ENCODE measurements at places on chromosomes 7 and 10. TPM values are rescaled to one million over a fixed set of nuclear protein-coding genes. Genes with fewer than 3 reads are reported as not detected.

Gene FANK1
- total RNA-seq, result 3.5 TPM

Gene COL26A1
- not detected for total RNA-seq

Gene MRC1
- 8.1 TPM for total RNA-seq

Gene GPER1
- total RNA-seq, result 8.3 TPM

Gene EXOC4
- total RNA-seq, result 154 TPM

Gene LRIT1
- total RNA-seq, result not detected

Gene METTL27
- total RNA-seq, result 20.4 TPM

DNA sequence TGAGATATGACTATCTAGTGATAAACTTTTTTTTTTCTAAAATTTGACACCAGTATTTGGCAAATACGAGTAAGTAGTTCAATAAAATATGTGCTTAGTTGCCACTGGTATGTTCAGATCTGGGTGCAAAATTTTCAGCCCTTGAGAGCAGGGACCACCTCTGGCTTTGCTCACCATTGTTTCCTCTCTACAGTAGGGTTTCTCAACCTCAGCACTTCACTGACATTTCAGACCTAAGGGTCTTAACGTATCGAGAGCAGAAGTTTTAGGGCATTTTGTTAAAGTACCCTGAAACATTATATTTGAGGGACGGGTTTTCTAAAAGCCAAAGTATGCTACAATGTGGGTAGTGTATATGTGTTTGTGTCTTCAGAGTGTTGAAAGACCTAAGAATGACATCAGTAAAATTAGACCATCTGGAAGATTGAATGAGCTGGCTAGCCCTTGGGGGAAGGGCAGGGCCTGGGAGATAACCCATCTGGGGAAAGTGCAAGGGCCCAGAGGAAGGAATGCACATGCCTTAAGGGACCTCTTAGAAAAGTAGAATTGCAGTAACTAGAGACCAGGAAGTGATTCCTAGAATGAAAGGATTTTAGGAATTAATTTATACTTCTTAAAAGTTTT, 11.8 kb downstream of the BZW2 start:
- H3K36me3 ChIP-seq, result no peaks in the 10 kb centered on the region
- DNase-seq, result no peak
- peaks cover 11% of the 10 kb centered on the region for H3K4me1 ChIP-seq
- H3K27me3 ChIP-seq, result no peaks in the 10 kb centered on the region

DNA sequence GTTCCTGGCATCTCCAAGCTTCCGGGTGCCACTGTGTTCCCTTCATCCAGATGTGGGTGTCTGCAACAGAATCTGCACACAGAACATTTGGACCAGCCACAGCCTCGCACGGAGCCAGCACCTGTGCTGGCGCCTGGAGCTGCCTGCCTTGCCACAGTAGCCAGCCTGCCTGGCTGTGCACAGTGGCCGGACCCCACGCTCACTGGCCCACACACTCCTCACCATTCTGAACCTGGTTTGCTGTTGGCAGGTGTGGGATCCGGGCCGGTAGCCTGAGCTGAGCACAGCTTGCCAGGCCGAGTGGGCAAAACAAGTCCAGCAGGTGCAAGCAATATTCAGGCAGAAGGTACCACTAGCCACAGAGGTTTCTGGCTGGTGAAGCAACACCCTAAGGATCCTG, 7.6 kb upstream of the KLHL7 start:
- no peaks in the 10 kb centered on the region for H3K27me3 ChIP-seq
- no peak overlapping the region for H3K27ac ChIP-seq
- no peaks in the 10 kb centered on the region for H3K36me3 ChIP-seq
- H3K4me1 ChIP-seq, result no peaks in the 10 kb centered on the region
- DNase-seq, result no peak

GRCh38 chr10:636016-636730, 53.3 kb downstream of the DIP2C start:
- DNase-seq, result no peak
- no peak overlapping the region for H3K27ac ChIP-seq

GRCh38 chr7:115749924-115750323, 280.6 kb downstream of the TFEC start:
- H3K27ac ChIP-seq, result no peak overlapping the region
- no peak overlapping the region for H3K4me3 ChIP-seq
- no peaks in the 10 kb centered on the region for H3K36me3 ChIP-seq
- DNase-seq, result no peak
- no peaks in the 10 kb centered on the region for H3K4me1 ChIP-seq

DNA sequence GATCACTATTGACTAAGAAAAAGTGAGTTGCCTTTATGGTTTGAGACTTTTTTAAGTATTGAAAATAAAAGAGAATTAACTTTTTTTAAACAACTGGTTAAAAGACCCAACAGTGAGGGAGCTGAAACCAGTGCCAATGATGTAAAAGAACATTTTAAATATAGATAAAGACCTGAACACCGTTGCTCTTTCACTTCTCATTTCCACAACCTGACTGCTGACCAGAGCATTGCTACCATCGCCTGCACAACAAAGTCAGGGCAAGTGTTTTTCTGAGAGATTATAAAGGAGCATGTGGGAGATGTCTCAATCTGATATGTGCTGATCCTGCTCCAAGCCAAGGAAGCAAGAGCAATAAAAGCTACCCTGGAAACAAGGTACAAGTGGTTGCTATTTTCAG, 34.7 kb downstream of the IMMP2L start:
- no peak overlapping the region for H3K4me3 ChIP-seq
- no peaks in the 10 kb centered on the region for H3K36me3 ChIP-seq
- DNase-seq, result no peak
- no peak overlapping the region for H3K27ac ChIP-seq

DNA sequence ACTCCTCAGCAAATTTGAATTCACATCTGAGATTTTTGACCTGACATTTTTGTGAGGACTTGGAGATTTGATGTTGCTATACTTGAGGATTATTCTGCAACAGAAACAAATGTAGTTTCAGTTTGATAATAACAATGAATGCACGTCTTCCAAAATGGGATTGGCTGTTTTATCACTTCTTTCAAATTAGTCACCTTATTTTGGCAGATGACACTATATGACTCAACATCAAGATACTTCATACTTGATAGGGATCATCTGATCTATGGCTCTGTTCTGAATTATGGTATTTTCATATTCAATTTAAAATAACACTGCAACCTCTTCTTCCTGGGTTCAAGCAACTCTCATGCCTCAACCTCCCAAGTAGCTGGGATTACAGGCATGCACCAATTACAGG, 24.2 kb downstream of the ARL5B start:
- H3K27me3 ChIP-seq, result no peaks in the 10 kb centered on the region
- no peak overlapping the region for H3K27ac ChIP-seq
- H3K4me3 ChIP-seq, result no peak overlapping the region

GRCh38 chr7:26199301-26200037, 1.1 kb downstream of the HNRNPA2B1 start:
- peak; percentile 78 for DNase-seq
- no peaks in the 10 kb centered on the region for H3K27me3 ChIP-seq
- peak overlapping the region; percentile 100 for H3K27ac ChIP-seq
- peaks cover 33% of the 10 kb centered on the region for H3K36me3 ChIP-seq
- H3K4me1 ChIP-seq, result peaks cover 3% of the 10 kb centered on the region

DNA sequence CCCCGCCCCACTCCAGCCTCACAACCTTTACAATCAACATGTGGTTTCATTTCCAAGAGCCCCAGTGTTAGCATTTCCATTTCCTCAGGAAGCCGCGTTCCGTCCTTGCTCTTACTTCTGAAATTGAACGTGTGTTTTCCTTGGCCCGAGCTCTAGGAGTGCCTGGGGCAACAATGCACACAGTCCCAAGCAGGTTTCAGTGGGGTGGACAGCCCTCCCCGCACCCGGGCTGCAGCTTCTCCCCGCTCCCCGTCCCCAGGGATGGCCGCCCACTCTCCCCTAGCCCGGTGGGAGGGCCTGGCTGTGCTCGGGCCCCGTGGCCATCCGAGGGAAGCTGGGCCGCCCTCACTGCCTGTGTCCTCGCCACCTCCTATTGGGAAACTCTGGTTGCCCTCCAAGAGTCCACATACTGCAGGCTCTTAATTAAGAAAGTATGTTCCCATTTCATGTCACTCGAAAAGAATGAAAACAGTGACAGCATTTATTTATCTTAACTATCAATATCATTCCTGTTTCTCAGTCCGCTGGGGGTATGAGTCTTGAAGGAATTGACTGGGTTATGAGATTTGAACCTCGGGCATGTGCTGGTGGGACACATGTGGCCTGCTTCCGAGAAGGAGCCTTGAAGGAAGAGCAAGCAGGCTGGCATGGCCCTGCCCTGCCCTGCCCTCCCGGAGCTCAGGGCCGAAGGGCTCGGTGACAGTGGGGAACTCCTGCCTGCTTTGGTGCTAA, 163.8 kb downstream of the GRK5 start:
- H3K4me1 ChIP-seq, result peaks cover 15% of the 10 kb centered on the region
- H3K36me3 ChIP-seq, result no peaks in the 10 kb centered on the region
- H3K27me3 ChIP-seq, result no peaks in the 10 kb centered on the region
- peak overlapping the region; percentile 74 for H3K27ac ChIP-seq
- DNase-seq, result peak; percentile 50
- H3K4me3 ChIP-seq, result no peak overlapping the region

DNA sequence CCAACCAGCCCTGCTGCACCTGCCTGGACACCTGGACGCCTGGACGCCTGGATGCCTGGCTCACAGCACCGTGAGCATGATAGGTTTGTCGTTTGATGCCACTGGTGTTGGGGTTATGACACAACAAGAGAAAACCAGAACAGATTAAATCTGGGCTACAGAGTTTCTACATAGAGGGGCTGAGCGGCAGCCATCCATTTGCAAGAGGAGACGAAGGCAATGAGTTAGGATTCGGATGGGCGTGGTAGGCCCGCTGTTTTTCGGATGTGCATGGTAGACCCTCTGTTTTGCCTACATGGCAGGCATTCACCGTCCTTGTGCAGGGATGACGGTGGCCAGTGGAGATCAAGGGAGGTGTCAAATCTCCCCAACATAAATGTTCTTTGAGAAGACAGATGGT, 121.5 kb upstream of the RNF32 start:
- H3K27ac ChIP-seq, result no peak overlapping the region
- DNase-seq, result no peak
- no peaks in the 10 kb centered on the region for H3K4me1 ChIP-seq
- no peak overlapping the region for H3K4me3 ChIP-seq

GRCh38 chr7:1566687-1567048, 3.2 kb downstream of the PSMG3 start:
- DNase-seq, result peak; percentile 82
- H3K4me1 ChIP-seq, result peaks cover 12% of the 10 kb centered on the region
- no peaks in the 10 kb centered on the region for H3K36me3 ChIP-seq
- H3K27me3 ChIP-seq, result no peaks in the 10 kb centered on the region
- H3K4me3 ChIP-seq, result peak overlapping the region; percentile 38

- no peak overlapping the region for H3K4me3 ChIP-seq
- no peaks in the 10 kb centered on the region for H3K27me3 ChIP-seq
- DNase-seq, result no peak
- H3K36me3 ChIP-seq, result peaks cover 44% of the 10 kb centered on the region
- H3K27ac ChIP-seq, result peak overlapping the region; percentile 28
These were observed 22.2 kb downstream of the TMEM120A start for GRCh38 chr7:75971961-75972763.

- no peak overlapping the region for H3K4me3 ChIP-seq
- no peaks in the 10 kb centered on the region for H3K27me3 ChIP-seq
- no peak for DNase-seq
- no peaks in the 10 kb centered on the region for H3K4me1 ChIP-seq
These were observed 17.4 kb downstream of the SLC13A4 start for GRCh38 chr7:135710417-135711138.

DNA sequence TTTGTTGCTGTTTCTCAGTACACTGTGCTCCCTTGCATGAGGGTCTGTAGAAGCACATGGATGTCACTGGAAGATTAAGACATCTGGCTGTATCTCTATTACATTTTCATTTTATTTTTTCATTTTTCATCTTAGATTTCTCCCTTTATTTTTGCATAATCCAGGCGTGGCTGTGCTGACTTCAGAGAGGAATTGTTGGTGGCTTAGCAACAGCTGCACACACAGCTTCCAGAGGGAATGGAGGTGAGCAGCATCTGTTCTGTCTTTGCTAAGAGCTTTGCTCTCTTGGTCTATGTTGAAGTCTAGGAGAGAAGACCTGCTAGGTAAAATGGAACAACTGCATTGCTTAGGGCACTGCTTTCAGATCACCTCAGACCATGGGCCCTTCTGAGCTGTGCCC, 254.4 kb upstream of the SP4 start:
- DNase-seq, result no peak
- no peak overlapping the region for H3K4me3 ChIP-seq
- H3K36me3 ChIP-seq, result no peaks in the 10 kb centered on the region
- H3K27ac ChIP-seq, result no peak overlapping the region
- no peaks in the 10 kb centered on the region for H3K4me1 ChIP-seq

DNA sequence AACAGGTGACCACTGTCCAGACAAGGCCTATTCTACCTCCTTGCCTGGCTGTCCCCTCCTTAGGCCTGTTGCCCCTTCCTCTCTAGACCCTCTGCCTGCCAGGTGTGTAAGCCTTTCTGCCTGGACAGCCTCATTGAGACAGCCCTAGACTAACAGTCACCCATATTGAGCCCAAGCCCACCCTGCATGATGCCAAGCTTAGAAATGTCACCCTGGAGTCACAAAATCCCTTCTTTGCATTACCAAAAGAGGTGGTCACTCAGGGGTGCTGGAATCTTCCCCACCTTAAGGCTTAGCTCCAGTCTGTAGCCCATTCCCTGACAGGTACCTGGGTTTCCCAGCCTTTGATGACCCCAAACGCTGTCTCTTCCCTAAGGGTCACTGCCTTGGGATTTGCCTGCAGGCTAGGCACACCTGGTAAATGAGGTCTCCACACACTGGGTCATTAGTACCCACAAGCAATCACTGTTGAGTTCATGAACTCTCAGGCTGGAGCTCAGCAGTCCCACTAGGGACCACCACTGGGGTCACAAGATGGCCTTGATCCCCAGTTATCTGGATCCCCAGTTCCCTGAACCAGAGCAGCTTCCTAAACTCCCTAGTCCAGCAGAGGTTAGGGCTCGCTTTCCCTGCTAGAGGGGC, 54.9 kb upstream of the CAMK2B start:
- H3K36me3 ChIP-seq, result peaks cover 32% of the 10 kb centered on the region
- no peak overlapping the region for H3K27ac ChIP-seq
- DNase-seq, result no peak

DNA sequence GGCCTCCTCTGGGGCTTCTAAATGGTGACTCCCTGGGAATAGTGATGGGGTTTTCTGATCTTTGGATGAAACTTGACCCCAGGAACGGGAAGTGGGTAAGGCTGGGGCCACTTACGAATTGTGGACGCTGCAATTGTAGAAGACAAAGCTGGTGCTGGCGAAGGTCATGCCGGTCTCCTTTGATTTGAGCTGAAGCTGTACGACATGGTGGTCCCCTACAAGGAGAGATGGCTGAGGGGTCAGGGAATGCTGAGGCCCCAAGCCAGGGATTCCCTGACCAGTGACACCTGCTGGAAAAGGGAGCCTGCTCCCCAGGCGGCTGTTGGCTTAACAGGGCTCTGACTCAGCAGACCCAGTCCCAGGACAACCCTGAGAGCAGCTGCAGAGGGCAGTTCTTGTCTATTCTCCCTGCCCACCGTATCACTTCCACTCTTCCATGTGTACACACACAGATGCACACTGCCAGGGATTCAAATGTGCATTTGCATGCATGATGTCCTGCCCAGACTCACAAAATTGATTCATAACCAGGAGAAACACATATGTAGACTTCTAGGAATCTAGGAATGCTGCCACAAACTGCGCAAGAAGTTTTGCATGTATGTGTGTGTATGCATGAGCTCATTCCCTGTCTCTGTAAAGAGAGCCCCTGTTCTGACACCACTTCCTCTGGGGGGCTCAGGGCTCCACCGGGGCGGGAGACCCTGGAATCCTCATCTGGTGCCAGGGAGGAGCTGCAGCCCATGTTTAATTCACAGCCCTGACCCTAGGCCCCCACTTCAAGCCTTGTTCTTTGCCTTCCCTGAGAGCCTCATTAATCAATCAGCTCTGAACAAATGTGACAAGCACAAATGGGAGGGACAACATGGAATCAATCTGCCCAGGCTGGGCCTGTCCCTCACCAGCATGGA, 350.0 kb downstream of the PLXNA4 start:
- no peaks in the 10 kb centered on the region for H3K27me3 ChIP-seq
- no peaks in the 10 kb centered on the region for H3K4me1 ChIP-seq
- H3K4me3 ChIP-seq, result no peak overlapping the region
- no peak for DNase-seq
- H3K27ac ChIP-seq, result no peak overlapping the region
- no peaks in the 10 kb centered on the region for H3K36me3 ChIP-seq
